GM23248 (cell line): ENCODE measurements at places on chromosomes 13 and 19. TPM values are rescaled to one million over a fixed set of nuclear protein-coding genes. Genes with fewer than 3 reads are reported as not detected.

DNA sequence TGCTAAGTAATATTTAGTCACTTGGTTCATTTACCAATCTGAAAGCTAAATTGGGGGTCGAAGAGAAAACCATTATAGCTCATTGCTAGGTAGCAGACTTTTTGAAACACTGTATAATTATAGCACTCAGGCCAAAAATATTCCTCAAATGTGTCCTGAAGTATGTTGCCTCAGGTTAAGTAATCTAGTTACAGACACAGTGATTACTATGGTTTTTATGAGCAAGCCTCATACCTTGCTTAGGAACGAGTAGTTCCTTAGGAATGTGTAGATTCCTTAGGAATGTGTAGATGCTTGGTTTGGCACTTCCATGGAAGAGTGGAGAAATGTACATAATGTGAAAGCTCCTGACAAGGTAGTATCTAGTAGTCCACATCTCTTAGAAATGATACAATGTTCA lies 387.5 kb downstream of the LMO7 start:
- no peaks in the 10 kb centered on the region for H3K27me3 ChIP-seq
- no peaks in the 10 kb centered on the region for H3K36me3 ChIP-seq
- H3K27ac ChIP-seq = no peak overlapping the region
- H3K4me1 ChIP-seq = peaks cover 4% of the 10 kb centered on the region; the same call in 1 of the 2 replicates

GRCh38 chr19:10227026-10227971 lies 3.8 kb downstream of the S1PR2 start:
- peaks cover 10% of the 10 kb centered on the region for H3K4me1 ChIP-seq
- peak overlapping the region; percentile 4; the same call in 1 of the 2 replicates for H3K4me3 ChIP-seq
- no peaks in the 10 kb centered on the region for H3K36me3 ChIP-seq
- peak; percentile 44 for DNase-seq
- H3K27me3 ChIP-seq = no peaks in the 10 kb centered on the region

DNA sequence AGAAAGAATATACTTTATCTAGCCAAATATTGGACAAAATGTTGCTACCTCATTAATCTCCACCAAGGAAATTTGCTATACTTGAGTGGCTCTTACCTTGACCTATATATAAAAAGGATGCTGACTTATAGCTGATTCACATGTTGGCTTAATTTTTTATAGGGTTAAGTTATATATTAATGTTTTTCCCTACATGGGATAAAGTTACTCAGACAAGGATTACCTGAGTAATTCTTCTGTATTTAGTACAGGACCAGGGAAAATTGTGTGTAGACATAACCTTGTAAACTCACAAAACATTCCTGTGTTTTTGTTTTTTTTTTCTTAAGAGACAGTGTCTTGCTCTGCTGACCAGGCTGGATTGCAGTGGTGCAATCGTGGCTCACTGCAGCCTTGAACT lies 30.6 kb upstream of the SOHLH2 start:
- H3K4me3 ChIP-seq = no peak overlapping the region
- H3K4me1 ChIP-seq = no peaks in the 10 kb centered on the region
- DNase-seq = no peak
- no peak overlapping the region for H3K27ac ChIP-seq
- H3K36me3 ChIP-seq = no peaks in the 10 kb centered on the region
- no peaks in the 10 kb centered on the region for H3K27me3 ChIP-seq

- H3K27ac ChIP-seq = peak overlapping the region; percentile 99; the same call in 1 of the 2 replicates
- DNase-seq = no peak
- H3K36me3 ChIP-seq = no peaks in the 10 kb centered on the region
- peaks cover 25% of the 10 kb centered on the region for H3K4me1 ChIP-seq
Observed at GRCh38 chr19:17081672-17082630, 6.4 kb downstream of the MYO9B start.

DNA sequence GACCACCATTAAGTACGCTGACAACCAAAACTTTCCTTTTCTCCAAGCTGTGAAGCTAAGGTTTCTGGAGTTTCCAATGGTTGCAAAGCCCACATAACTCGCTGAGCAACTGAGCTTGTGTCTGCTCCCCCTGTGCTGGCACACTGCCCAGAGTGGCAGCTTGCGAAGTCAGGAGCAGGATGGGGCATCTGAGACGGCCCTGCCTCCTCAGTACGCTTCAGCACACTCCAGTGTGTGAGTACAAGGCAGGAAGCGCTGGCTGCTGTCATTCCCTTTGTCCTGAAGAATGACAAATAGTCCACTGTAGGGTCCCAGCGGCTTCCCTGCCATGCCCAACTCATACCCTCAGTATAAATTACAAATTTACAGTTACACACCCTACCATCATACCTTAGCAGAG lies 51.5 kb downstream of the SKA3 start:
- peak; percentile 13 for DNase-seq
- H3K27ac ChIP-seq = no peak overlapping the region
- no peaks in the 10 kb centered on the region for H3K27me3 ChIP-seq
- no peak overlapping the region for H3K4me3 ChIP-seq
- H3K4me1 ChIP-seq = no peaks in the 10 kb centered on the region

DNA sequence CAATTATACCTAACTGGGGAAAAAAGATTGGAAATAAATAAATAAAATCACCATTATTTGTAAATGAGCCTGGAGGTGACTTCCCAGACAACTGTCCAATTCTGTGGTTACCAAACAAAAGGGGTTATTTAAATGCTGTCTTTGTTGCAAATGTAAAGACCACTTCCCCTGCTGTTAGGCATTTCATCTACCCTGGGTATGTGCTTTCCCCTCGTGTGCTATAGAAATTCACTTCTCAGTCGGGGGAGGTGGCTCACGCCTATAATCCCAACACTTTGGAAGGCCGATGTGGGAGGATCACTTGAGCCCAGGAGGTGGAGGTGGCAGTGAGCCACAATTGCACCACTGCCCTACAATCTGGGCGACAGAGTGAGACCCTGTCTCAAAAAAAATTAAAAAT lies 101.9 kb upstream of the AKAP11 start:
- no peaks in the 10 kb centered on the region for H3K27me3 ChIP-seq
- H3K27ac ChIP-seq = no peak overlapping the region
- no peak overlapping the region for H3K4me3 ChIP-seq
- DNase-seq = no peak
- H3K4me1 ChIP-seq = no peaks in the 10 kb centered on the region

DNA sequence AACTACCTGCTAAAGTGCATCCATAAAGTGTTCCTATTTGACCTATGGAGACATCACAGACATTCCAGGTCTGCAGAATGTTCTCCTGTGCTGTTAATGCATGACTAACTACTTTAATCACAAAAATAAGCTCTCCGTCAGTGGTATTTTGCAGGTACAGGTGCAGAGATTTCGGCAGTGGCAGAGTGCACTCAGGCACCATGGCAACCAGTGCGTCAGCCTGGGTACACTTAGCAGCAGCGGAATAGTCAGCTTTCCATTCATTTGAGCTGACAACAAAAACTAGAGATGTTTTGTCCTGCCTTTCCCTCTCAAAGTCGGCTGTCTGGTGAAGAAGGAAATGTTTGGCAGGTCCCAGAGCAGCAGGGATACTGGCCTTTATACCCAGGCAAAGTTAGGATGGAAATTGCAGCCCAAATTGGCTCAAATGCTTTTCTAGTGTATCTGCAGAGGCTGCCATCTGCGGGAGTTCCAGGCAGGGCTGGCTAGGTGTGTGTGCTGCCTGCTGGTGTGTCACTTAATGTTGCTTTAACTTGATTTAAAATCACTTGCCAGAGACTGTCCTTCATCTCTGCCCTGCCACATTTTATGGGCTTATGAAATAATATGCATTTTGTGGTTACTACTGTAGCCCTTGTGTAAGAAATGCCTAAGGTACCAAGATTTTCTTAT lies 195.8 kb downstream of the RAP2A start:
- no peak for DNase-seq
- 0 out of 2 replicates have a peak, but pooled peaks cover 3% of the 10 kb centered on the region for H3K4me1 ChIP-seq
- no peaks in the 10 kb centered on the region for H3K27me3 ChIP-seq

KLHL1 gene
- total RNA-seq = not detected in 2 replicates
